ENCODE measurements at places on chromosomes 7 and 10.

DNA sequence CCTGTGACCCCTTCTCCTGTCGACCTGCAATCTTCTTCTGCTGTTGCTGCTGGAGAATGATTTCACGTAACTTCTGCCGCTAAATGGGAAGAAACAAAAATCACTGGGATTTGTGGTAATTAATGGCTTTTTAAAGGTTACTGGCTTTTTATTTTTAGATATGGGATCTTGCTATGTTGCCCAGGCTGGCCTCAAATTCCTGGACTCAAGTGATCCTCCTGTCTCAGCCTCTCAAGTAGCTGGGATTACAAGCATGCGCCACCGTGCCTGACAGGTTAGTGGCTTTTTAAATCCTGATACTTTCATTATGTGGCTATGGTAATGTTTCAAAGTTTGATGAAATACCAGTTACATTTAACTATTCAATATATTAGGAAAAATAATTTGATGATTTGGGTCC, 154.6 kb downstream of the GALNT11 start:
- no peaks in the 10 kb centered on the region for H3K27me3 ChIP-seq
- H3K4me1 ChIP-seq = no peaks in the 10 kb centered on the region
- peaks cover 23% of the 10 kb centered on the region for H3K36me3 ChIP-seq
- H3K27ac ChIP-seq = no peak overlapping the region
- H3K4me3 ChIP-seq = no peak overlapping the region

DNA sequence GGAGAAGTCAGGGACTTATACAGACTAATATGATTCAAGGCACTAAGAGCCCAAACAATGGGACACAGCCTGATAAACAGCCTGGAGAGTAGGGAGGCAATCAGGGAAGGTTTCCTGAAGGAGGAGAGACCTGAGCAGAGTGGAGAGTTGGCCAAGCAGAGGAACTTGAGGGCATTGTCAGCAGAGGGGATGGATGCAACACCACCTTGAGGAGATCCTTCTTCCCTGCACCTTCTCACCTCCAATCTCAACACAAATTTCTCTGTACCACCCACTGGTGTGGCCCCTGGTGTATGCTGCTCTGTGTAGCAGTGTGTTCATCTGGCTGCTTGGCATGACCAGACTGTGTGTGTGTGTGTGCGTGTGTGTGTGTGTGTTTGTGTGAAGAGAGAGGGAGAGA, 146.2 kb downstream of the WDR11 start:
- no peaks in the 10 kb centered on the region for H3K27me3 ChIP-seq
- H3K4me3 ChIP-seq = no peak overlapping the region
- H3K4me1 ChIP-seq = no peaks in the 10 kb centered on the region

- H3K4me3 ChIP-seq = no peak overlapping the region
- peak; percentile 22 for DNase-seq
- no peaks in the 10 kb centered on the region for H3K27me3 ChIP-seq
- no peak overlapping the region for H3K27ac ChIP-seq
Measured at GRCh38 chr10:60883187-60883586, 60.8 kb downstream of the RHOBTB1 start.

DNA sequence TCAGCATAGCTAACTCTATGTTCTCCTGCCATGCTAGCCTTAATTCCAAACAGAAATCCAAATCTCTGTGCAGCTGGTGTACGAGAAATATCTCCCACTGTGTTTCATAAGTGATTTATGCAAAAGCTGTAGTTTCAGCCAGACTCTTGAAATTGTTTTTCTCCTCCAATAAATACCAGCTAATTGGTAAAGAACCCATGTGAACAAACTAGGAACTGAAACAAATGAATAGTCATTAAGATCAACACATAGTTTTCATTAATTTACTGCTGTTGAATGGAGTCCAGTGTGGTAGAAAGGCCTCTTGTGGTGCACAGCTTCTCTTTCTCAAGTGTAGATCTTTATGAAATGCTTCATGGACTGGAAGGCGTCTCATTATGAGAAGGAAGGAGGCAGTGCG, 18.4 kb downstream of the PPP1R17 start:
- no peaks in the 10 kb centered on the region for H3K4me1 ChIP-seq
- H3K27me3 ChIP-seq = no peaks in the 10 kb centered on the region
- no peak overlapping the region for H3K4me3 ChIP-seq
- no peak for DNase-seq
- no peak overlapping the region for H3K27ac ChIP-seq

GRCh38 chr10:50807851-50808776, 68.4 kb downstream of the ASAH2B start:
- H3K27me3 ChIP-seq = no peaks in the 10 kb centered on the region
- peak; percentile 36 for DNase-seq
- H3K36me3 ChIP-seq = no peaks in the 10 kb centered on the region

- no peak overlapping the region for H3K4me3 ChIP-seq
- no peaks in the 10 kb centered on the region for H3K27me3 ChIP-seq
- DNase-seq = no peak
- no peaks in the 10 kb centered on the region for H3K36me3 ChIP-seq
- no peak overlapping the region for H3K27ac ChIP-seq
Measured at GRCh38 chr7:86916277-86916825, 143.1 kb downstream of the ELAPOR2 start.

DNA sequence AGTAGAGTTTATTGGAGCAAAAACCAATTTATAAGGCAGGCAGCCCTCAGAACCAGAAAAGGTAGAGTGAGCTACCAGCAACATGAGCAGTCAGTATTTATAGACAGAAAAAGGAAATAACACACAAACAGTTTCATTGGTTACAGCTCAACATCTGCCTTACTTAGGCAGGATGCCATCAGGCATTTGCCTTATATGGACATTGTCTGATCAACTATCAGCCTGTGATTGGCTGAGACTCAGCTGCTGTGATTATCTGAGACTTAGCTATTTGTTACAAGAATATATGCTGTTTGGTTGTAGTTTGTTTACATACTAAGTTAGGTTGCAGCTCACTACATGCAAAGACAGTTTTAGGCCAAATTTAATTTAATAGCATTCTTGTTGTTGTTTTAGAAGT, 60.4 kb upstream of the CDK1 start:
- H3K4me1 ChIP-seq = no peaks in the 10 kb centered on the region
- no peak overlapping the region for H3K27ac ChIP-seq
- DNase-seq = no peak
- H3K4me3 ChIP-seq = no peak overlapping the region
- H3K36me3 ChIP-seq = no peaks in the 10 kb centered on the region

- no peak for DNase-seq
- no peaks in the 10 kb centered on the region for H3K4me1 ChIP-seq
- no peak overlapping the region for H3K4me3 ChIP-seq
- no peaks in the 10 kb centered on the region for H3K36me3 ChIP-seq
- no peak overlapping the region for H3K27ac ChIP-seq
Measured at GRCh38 chr10:96756111-96756903, 36.0 kb upstream of the PIK3AP1 start.
